ENCODE measurements at places on chromosomes 6 and 20. TPM values are rescaled to one million over a fixed set of nuclear protein-coding genes. Genes with fewer than 3 reads are reported as not detected.

DNA sequence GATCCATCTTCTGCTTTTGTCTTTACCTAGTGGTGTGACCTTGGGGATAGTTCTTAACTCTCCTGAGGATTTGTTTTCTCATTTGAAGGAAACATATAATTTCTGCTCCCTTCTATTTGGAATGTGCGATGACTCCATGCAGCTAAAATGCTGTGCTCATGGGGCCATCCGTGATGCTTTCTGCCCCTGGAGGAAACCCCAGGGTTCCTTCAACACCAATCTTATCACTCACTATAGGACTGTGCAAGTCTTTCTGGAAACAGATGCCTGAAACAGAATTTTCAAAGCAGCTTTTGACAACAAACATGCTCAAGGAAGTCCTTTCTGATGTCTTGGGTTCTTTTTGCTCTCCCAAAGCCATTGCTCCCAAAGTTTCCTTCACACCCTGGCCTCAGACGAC, 128.8 kb upstream of the GGTLC1 start:
- no peak for DNase-seq

DNA sequence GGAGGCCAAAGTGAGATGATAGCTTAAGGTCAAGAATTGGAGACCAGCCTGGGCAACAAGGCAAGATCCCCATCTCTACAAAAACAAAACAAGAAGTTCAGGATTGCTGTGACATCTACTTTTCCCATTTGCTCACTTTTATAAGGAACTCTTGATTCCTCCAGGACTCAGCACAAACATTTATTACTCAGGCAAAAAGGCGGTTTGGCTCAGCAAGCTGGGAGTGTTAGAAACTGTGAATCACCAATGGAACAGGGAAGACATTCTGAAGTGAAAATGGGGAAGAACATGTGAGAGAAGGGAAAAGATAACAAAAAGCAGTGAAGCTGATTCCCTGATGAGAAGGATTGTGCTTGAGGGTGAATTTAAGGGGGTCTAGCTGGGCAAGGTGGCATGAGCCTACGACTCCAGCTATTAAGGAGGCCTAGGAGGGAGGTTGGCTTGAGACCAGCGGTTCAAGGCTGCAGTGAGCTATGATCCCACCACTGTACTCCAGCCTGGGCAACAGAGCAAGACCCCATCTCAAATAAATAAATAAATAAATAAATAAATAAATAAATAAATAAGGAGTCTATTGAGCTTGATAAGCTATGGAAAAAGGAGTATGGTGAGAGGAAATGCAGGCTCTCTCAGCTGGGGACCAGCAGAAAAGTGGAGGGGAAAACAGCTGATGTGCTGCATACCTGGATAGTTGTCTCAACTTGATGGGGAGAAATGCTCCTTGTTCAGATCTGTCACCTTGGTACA, 65.4 kb upstream of the HDDC2 start:
- DNase-seq, result no peak

DNA sequence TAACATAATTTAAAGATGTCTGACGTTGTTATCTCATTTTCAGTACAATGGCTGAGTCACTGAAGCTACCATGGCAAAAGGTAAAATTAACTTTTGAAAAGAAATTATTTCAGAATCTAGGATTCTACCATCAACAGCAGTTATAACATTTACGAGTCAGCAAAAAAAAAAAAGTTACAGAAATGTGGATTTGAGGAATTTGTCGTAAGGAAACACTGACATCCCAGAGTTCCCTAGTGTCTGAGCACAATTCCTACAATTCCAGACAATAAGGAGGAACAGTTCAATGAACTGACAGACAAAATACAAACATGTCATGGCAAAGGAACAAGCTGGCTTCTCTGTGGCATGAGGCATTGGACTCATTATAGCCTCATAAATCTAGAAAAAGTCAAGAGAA, 19.1 kb downstream of the ABRACL start:
- DNase-seq, result no peak

DNA sequence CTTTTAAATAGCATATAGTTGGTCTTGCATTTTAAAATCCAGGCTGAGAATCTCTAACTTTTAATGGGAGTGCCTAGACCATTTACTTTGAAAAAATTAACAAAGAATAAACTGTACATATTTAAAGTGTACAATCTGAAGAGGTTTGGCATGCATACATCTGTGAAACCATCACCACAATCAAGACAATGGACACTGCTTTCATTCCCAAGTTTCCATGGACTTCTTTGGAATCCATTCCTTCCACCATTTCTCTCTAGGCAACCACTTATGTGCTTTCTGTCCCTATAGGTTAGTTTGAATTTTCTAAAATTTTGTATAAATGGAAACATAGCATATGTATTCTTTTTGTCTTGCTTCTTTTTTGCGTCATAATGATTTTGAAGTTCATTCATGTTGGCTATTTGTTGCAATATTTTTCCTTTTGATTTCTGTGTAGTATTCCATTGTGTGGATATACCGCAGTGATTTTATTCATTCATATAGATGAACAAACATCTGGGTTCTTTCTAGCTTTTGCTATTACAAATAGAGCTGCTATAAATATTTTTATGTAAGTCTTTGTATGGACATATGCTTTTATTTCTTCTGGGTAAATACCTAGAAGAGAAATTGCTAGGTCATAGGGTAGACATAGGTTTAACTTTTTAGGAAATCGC, 50.9 kb downstream of the NEDD9 start:
- DNase-seq, result no peak

Gene FLOT1
- polyA plus RNA-seq, result 141 TPM

All from right renal cortex interstitium (tissue), 3 donors.